NCI-H1436 (cell line): ENCODE measurements at places on chromosomes 13 and 19.

DNA sequence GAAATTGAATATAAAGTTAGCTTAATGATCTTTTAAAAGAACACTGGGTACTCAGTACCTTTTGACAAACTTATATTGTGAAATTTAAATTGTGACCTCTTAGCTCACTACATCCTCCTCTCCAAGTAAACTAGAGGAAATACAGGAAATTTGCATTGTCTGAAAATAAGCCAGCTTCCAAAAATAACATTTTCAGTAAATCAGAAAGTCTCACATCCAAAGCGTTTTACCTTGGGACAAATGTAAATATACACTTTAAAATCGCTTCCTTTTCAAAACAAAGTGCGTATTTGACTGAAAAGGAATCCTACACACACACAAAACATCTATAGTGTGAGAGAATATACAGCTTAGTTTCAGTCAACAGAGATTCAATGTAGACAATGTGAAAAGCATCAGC, 2.1 kb upstream of the EFNB2 start:
- no peak for DNase-seq

DNA sequence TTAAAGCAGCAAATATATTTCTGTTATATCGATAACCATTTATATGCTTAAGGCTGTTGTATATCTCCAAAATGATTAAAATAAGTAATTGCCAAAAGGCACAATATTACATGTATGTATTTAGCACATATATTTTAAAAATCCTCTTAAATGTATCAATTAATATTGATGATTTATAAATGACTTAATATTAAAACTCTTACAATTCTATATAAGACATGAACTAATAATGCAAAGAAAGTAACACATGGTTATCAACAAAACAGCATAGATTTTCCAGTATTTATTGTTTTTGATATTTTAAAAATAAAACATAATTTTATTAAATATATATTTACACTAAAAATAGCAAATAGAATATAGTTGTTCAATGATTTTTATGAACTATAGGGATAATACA, 32.4 kb downstream of the PCDH9 start:
- DNase-seq = no peak

DNA sequence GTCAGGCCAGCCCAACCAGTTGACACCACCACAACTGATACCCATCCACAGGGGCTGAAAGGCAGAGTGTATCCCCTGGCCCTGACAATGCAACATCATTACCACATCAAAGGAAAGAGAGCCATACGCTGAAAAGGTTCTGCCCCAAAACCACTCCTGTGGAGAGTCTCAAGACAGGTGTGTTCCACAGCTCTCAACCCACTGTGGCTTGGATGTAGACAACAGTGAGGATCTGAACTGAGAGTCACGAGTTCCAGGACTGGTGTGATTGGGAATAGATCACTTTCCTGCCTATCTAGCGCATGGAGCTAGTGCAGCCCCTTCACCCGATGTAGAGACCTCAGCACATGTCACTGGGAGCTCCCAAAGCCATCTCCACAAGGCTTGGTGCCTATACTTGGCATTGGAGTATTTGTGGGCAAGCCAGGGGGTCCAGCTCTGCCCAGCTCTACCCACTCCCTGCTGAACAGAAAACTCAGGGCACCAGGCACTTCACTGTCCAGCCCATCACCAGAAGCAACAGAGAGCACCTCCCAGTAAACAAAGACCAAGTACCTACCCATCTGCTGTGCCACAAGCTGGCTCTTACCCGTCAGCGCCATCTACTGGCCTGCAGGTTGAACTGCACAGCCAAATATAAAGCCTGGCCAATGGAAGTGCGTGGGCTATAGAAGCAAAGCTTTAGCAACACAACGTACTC, 579.5 kb downstream of the UQCRFS1 start:
- peak; percentile 44 for DNase-seq

- no peak for DNase-seq
Measured at GRCh38 chr13:41232578-41233480, 30.5 kb downstream of the MTRF1 start.

DNA sequence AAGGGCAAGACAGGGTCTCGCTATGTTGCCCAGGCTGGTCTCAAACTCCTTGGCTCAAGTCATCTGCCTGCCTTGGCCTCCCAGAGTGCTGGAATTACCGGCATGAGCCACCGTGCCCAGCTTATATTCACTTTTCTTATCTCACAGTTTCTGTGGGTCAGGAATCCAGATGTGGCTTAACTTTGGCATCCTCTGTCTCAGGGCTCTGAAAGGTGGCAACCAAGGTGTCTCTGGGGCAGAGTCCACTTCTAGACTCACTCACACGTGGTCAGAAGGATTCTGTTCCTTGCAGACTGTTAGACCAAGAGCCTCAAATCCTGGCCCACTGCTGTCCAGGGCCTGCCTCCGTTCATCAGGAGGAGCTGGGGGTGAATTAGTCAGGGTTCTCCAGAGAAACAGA, 7.6 kb upstream of the LMNB2 start:
- no peak for DNase-seq

DNA sequence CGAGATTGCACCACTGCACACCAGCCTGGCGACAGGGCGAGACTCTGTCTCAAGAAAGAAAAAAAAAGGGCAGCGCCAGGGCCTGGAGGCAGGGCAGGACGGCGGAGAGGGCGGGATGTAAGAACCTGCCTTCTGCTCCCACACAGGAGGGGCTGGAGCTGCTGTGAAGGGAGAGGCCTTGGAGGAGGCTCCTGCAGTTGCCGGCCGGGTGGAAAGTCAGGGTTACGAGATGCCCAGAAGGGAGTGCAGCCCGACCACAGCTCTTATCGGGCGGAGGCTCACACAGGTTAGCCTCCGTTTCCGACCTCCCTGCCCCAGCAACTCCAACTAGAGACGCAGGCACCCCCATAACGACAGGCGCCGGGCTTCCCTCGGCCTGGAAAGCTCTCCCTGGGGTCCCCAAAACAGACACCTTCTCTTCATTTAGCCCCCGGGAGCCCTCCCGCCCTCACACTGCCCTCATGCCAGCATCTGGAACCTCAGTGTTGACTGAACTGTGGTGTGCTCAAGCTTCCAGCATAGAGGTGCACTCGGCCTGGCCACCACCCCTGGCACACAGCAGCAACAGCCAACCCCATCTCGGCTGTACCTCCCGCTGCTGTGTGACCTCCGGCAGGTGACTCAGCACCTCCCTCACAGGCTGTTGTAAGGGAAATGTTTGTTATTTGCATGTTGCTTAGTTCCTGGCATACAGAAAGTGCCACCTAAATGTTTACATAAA, 1.4 kb downstream of the PLPP2 start:
- peak; percentile 51 for DNase-seq

- no peak for DNase-seq
Measured at GRCh38 chr13:94996445-94996844, 284.1 kb upstream of the SOX21 start.

DNA sequence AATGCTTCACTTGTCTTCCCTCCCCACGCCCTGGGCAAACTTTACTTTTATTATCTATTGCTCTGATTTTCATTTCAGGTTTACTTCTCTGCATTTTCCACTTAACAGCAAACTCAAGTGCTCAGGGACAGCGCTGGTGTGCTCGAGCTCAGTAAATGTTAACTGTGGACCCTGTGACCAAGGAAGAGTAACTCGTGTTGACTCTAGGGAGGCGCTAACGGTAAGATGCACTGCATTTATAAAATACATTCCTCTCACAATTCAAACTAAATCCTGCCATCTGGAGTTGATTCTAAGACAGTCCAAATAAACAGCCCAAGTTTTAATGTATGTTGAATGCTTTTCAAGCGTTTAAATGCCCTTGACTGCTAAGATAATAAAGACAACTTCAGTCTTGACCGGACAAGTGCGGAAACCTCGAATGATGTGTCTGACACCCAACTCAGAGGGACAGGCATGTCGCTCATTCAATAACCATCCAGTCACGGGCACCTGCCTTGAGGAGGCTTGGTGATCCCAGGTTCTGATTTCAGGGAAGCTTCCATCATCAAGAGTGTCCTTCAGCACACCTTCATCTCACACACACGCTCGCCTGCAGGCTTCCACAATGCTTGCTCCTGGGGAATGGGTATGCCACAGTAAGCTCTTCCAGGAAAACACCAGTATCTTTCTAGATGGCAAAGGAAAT, 93.2 kb downstream of the STK24 start:
- DNase-seq = no peak

DNA sequence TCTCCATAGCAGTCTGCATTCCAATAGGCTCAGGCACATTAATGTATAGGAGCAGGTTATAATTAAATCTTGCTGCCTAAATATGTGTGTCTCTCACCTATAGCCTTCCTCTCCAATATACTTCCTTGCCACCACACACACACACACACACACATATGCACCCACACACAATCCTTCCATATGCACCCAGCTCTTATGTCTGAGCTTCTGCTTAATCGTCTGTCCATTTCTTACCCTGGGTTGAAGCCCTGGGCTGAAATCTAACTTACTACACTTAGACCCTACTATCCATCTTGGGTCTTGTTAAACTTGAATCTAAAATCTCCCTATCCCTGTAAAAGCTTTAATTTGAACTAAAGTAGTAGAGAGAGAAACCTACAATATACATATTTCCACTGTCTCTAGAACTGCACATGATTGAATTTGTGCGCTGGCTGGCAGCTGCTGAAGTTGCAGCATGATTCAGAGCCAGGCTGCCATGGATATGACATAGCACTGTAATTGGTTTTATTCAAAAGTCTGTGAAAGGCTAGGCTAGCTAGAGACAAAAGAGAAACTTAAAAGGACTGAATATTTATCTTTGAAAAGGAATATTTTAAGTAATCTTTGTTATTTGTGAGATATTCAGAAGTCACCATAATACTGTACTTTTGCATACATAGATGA, 25.7 kb upstream of the FREM2 start:
- no peak for DNase-seq

DNA sequence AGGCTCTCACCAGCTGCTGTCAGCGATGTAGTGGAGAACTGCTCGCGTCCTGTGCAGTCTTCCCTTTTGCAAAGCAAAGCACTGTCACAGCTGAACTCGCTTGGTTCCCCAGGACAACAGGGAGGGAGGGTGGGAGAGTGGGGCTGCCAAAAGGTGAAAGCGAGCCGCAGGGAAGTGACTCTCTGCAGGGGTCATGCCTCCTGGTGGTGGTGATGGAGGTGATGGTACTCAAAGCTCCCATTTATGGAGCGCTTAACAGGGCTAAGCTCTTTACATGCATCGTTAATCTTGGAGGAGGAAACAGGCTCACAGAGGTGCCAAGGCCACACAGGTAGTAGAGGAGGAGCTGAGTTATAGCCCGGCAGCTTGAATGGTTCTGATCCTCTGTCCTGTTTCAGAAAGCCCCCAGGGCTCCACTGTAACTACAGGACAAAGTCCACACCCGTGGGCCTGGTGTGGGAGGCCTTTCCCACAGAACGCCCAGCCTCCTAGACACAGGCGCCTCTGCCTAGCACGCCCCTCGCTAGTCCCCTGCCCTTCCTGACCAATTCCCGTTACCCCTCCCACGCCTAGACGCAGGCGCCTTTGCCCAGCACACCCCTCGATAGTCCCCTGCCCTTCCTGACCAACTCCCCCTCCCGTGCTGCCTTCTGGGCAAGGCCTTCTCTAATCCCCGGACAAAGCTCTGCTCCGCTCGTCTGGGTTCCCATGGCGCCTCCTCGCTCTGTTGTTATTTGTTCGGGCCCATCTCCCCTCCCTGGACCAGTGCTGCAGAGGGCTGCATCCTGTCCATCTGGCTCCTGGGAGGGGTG, 10.7 kb downstream of the PPP1R37 start:
- DNase-seq = no peak

DNA sequence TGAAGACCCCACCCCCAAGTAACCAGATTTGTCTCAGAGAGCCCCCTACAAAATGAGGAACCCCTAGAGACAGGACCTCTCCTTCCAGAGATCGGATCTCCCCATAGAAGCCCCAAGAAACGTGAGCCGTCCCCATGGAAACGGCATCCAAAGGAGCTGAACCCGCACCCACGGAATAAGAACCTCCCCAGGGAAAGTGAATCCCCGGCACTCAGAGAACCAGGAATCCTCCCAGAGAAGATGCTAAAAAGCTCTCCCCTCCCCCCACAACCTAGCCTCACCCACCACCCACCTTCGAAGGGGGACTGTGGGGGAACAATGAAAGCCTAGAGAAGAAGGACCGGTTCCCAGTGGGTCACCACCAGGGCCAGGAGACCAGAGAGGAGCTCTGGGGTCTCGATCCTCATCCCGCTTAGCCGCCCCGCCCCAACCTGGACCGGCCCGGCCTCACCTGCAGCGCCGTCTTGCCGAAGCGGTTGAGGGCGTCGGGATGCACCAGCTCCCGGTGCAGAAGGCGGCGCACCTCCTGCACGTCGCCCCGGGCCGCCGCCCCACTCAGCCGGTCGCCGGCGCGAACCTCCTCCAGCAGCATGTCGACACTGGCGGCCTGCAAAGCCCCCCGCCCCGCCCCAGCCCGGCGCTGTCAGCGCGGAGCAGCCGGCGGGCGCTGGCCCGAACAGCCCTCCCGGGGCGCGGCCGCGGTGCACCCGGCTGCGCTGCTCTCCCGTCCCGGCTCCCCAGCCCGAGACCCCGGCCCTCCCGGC, 535 bp downstream of the CDKN2D start:
- no peak for DNase-seq

DNA sequence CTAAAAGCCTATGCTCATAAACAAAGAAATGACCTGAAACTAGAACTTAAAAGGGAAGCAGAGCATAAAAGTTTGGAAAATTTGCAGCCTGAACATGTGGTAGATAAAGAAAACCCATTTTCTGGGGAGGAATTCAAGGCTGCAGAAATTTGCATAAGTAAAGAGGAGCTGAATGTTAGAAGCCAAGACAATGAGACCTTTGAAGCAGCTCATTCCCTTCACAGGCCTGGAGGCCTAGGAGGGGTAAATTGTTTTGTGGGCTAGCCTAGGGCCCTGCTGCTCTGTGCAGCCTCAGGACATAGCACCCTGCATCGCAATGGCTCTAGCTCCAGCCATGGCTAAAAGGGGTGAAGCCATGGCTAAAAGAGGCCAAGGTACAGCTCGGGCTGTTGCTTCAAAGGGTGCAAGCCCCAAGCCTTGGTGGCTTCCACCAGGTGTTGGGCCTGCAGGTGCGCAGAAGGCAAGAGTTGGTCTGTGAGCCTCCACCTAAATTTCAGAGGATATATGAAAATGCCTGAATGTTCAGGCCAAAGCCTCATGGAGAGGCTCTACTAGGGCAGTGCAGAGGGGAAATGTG, 38.3 kb downstream of the ZIC2 start:
- DNase-seq = no peak

DNA sequence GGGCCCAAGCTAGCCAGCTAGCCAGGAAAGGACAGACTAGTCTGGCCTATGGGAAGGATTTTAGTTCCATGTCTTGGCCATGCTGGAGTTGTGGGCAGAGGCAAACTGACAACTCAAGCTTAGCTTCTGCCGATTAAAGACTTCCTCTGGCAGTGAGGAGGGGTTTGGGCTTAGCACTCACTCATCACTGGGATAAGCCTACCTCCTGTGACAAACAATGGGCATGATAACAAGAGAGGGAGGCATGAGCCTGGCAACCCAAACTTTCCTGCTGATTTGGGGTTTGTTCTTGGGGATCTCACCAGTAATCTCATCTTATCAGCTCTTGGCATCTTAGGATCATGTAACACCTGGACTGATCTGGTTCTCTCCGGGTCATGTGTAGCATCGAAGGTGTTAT, 83.6 kb downstream of the KL start:
- DNase-seq = no peak

- no peak for DNase-seq
Measured at GRCh38 chr13:97234236-97234635, 12.1 kb downstream of the MBNL2 start.

- DNase-seq = no peak
Measured at GRCh38 chr13:42574435-42575311, 721 bp downstream of the TNFSF11 start.
